NCI-H1694 treated with DMSO at 0.1 percent for 48 hours (cell line): ENCODE measurements at places on chromosomes 5 and 9.

DNA sequence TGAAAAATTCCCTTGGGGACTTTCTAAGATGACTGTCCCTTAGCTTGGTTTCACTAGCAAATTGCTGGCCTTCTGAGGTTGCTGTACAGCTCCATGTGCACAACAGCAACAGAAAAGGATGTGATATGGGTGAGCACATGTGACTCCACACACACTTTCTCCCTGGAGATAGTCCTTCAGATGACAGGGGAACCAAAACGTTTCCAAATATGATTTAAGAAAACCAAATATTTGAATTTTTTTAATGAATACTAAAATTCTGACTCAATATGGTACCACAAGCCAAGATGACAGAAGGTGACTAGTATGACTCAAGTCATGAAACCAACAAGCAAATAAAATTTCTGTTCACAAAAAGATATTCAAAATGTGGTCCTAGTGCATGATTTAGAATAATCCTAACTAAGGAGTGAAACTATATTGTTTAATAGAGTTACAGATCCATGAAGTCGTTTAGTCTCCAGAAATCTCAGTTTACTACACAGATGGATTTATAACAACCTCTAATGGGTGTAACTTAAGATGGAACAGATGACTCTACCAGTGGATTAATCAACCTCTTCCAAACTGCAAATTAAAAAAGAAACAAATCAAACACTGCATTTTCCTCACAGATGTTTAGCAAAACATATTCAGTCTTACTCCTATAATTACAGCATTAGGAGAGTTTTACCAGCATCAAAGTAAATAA is 144.8 kb upstream of the PIK3R1 start:
- DNase-seq: no peak

DNA sequence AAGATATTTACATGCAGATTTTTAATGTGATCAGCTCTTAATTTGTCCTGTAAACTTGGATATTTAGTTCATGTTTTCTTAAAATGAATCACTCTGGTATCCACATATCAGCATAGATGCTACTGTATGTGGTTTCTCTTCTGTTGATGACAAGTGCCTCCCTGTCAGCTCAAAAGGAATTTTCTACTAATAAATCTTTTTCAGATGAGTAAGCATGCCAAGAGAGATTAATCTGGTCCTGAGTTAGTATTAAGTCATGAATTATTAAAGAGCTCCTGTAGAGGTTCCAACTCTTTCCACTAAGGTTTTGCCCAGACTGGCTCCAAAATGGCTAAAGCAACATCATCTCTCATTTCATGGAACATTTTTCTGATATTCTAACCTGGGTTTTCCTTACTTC is 129.2 kb downstream of the GOLPH3 start:
- DNase-seq: no peak

- no peak for DNase-seq
Observed at GRCh38 chr9:131986089-131986488, 93.6 kb downstream of the MED27 start.

DNA sequence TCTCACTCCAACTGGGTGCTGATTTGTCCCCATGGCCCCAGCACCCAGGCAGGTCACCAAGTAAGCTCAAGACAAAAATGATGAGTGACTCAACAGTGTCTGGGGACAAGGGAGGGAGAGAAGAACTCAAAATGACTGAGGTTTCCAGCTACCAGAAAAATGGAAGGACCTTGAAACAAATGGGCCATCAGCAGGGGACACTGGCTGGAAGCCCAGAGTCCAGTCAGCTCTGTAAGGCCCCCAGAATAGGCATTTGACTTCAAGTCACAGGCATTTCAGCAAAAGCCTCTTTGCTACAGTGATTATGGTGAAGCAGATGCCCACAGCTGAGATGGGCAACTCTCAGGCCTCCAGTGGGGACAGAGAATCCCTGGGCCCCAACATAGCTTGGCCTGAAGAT is 139.0 kb upstream of the GABRP start:
- DNase-seq: no peak
